ENCODE measurements at places on chromosomes 3 and 15.
A peak's percentile ranks its signal among the peaks of the same experiment; 100 is the strongest.

DNA sequence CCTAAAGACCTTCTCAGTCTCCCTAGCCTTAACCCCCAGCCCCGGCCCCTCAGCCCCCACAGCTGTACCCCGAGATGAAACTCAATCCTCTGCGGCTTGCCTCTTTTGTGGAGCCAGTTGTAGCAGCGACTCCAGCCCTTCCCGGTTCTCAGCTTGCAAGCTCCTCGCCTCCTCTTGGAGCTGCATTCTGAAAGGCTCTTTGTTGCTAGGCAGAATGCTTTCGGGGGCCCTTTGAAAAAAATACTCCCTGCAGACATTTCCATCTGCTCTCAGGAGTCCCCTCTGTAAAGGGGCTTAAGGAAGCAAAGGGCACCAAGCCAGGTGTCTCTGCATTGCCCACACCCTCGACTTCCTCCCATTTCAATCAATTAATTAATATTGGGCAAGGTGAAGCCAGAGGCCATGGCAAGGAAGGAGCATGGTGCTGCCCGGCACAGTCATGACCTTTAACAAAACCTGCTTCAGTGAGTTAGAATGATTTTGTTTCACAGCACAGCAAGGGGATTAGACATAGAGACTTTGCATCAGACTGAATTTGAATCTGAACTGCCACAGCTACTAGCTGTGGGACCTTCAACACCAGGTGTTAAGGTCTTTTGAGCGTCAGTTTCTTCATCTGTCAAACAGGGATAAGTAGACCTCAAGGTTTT, 65.5 kb downstream of the SRGAP3 start:
- DNase-seq = no peak

- no peak for DNase-seq
Observed at GRCh38 chr15:77098572-77098971, 27.7 kb upstream of the TSPAN3 start.

DNA sequence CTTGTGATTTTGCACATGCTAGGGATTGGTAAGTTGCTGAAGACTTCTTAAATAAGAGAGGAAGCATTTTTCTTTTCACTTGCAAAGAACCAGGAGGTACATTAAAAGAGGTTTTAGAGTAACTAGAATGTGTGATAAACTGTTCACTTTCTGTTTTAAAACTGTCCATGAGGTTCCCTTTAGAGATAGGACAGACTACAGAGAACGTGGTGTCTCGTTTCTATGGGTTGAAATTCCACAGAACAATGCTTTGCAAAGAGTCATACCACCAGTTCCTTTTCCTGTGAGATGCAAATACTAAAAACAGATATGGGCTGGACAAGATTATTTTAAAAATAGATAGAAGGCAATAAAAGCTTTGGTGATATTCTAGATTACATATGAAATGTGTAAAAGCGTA, 372.8 kb downstream of the TIGIT start:
- no peak for DNase-seq

DNA sequence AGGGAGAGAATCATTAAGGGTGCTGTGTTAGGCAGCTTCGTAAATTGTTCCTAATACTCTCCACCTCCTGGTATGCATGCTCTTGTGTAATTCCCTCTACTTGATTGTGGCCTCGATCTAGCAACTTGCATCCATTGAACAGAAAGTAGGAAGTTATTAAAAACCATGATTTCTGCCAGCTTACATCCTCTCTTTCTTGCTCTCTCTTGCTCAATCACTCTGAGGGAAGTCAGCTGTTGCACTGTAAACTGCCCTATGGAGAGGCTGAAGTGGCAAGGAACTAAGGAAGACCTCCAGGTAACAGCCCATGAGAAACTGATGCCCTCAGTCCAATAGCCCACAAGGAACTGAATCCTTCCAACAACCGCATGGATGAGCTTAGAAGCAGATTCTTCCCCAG, 92.6 kb downstream of the ERC2 start:
- no peak for DNase-seq

GRCh38 chr15:65980824-65981456, 111.6 kb downstream of the RAB11A start:
- peak; percentile 16 for DNase-seq
